ENCODE measurements at places on chromosomes 3 and 15.

DNA sequence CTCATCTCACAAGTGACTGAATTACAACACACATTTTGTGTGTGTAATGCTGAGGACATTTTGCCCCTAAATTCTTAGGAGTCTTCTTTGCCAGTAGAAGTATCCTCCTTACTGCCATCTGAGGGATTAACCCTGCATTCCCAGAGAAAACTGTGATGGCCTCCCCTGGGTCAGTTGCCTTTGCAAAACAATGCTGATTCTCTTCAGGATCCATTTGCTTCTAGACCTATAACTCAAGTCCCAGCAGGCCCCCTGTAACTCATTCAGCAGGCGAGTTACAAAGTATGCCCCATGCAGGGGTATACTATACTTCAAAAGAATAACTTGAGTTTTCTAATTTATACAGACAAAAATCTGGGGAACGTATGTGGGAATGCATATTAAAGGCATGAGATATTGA lies 6.6 kb upstream of the MCF2L2 start:
- no peak for DNase-seq

DNA sequence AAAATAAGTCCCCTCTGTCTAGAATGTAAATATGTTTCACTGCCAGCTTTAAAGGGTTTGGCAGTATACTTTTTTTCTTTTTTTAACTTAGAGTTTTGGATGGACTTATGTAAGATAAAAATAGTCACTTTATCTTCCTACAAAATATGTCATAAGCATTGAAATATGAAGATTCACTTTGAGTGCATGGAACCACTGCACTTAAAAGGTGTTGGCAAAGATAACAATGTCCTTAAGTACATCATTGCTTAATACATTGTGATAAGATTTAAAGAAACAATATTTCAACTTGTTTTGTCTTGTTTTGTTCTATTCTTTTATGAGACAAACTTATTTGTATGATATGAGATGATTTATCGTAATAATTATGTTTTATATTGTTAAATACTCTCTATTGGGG lies 66.3 kb upstream of the NAALADL2 start:
- DNase-seq = no peak

- DNase-seq = peak; percentile 88
Observed at GRCh38 chr15:37100109-37100965, at the start of gene MEIS2. TSS of gene MEIS2 (minus strand) at chr15:37100549. CDS start at chr15:37099466, 1,083 bp downstream.

DNA sequence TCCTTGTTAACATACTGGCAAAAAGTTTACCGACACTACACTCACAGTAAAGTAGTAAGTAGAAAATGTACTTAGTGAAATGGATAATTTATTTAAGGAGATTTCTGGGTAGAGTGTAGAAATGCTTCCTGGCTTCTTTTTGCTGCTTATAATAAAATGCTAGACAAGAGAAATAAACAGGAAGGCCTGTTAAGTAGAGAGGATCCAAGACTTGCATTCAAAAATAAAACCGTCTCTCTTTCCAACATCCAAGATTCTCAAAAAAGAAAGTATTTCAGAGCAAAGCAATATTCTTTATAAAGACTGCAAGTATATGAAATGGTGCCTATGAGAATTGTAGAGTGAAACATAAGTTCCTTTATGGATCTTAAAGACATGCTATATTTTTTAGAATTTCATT lies 77.0 kb upstream of the CNTN6 start:
- DNase-seq = no peak

DNA sequence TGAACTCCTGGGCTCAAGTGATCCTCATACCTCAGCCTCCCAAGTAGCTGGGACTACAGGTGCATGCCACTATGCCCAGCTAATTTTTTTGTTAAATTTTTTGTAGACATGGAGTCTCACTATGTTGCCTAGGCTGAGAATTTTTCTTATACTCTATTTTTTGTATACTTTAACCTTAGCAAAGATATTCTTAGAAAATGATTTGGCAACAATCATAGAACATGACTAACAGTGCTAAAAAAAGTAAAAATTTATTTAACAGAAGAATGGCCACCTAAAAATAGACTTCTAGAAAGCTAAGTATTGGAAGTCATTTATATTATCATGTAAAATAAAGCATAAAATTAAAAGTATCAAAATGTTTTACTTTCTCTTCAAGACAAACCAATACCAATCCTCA lies 322.3 kb downstream of the PLCL2 start:
- DNase-seq = no peak

DNA sequence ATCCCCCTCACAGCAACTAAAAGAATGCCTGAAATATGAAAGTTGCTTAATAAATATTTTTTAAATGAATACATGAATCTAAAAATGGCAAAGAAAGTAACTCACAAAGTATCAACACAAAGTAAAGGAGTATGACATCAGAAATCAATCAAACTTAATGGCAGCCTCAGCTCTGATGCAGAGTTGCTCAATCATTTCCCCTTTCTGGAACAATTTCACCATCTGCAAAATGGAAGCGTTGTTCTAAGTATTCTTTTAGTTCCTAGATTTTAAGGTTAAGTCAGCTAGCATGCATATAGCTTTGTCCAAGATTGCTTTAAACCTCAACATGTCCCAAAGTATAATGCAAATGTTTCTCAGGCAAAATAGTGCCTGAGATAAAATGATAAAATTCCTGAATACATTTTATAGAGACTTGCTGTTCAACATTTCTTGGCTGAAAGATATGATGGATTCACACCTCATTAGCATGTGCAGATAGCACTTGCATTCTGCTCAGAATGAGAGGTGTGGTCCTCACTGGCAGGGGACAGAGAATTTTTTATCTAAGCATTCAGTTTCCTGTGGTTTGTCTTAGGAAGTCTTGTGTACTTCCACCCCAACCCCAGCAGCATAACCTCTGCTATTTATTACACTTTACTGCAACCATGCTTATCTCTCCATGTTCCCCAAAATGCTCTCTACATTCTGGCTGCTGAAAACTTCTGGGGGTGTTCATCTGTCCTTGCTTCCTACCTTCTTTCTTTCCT lies 429.3 kb downstream of the GRM7 start:
- DNase-seq = no peak

GRCh38 chr3:150349314-150350097 lies 58.6 kb upstream of the TSC22D2 start:
- peak; percentile 46 for DNase-seq

DNA sequence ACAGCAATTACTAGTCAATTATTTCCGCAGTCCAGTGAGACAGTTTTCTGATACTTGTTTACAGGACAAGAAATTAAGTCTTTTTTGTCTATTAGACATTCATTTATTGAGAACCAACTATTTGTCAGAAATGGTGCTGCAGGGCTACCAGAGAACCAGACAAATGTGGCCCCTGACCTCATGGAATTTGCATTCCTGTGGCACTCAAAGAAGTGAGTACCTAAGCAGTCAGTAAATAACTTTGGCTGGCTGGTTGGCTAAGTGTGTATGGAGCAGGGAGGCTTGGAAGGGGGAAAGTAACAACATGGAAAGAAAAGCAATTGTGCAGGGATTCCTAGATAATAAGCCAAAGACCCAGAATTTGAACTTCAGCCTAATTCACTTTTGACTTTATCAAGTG lies 837.0 kb upstream of the CFAP20DC start:
- DNase-seq = no peak

- no peak for DNase-seq
Observed at GRCh38 chr3:23747841-23748240, 57.9 kb upstream of the UBE2E1 start.

DNA sequence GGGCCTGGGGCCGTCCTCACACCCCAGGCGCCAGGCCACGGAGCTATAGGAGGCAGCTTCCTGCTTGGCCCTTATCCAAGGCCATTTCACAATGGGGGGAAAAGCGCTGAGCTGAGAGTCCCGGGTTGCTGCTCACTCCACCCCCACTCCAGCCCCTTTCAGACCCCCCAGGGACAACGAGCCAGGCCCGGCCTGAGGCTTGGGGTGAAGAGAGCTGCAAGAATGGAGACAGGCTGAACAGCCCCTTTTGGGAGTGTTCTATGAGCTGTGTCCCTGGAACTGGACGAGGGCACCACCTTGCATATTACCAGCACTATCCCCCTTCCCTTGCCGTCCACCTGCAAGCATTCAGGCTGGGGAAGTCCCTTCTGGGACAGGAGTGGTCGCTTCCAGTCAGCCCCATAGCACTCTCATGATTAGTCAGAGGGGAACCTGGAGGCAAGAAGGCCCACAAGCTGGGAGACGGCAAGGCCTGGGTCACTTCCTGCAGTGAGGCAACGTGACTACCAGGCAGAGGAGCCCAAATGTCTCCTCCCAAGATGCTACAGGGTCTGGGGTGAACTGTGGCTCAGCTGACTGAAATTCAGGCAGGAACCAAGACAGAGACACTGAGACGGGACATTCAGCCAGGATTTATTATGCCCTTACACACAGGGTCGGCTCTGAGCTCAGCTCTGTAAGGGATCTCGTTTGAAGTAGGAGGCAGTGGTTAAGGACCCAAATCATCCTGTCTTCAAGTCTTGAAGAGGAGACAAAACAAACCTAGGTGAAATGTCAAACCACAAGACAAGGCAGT lies 8.6 kb upstream of the SRP14 start:
- DNase-seq = peak; percentile 87

GRCh38 chr3:100880845-100881244 lies 112.4 kb downstream of the ABI3BP start:
- DNase-seq = no peak

GRCh38 chr15:69117431-69117871 lies 43.0 kb upstream of the GLCE start:
- DNase-seq = peak; percentile 84

DNA sequence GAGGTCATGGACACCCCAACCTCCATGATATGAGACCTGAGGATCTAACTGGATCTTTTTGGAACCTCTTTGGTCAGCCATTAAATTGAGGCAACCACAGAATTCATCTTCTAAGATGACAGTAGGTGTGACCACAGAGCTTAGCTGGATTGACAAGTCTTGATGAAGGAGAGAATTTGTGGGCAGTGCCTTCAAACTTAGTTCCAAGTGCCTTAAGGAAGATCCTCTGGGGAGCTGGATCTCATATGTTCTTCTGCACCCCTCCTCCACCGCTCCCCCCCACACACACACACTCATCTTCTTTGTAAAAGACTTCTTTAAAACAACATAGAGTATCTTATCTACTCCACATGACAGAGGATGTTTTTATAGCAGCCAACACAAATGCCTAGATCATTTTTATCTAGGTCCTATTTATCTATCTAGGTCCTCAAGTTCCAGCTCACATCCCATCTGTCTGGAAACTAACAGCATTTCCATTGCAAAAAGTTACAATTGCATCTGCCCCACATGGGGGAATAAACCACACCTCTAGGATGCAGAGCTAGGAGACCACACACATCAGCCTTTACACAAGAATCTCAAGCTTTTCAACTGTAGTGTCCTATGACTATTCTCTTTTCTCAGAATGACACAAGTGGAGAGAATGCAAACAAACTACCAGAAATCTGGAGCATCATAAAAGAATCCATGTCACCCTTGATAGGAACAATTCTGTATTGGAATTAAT lies 37.4 kb downstream of the WWTR1 start:
- no peak for DNase-seq

GRCh38 chr3:120177151-120177550 lies 82.9 kb upstream of the GSK3B start:
- DNase-seq = peak; percentile 94

- no peak for DNase-seq
Observed at GRCh38 chr3:62562596-62562995, 189.2 kb upstream of the FEZF2 start.

DNA sequence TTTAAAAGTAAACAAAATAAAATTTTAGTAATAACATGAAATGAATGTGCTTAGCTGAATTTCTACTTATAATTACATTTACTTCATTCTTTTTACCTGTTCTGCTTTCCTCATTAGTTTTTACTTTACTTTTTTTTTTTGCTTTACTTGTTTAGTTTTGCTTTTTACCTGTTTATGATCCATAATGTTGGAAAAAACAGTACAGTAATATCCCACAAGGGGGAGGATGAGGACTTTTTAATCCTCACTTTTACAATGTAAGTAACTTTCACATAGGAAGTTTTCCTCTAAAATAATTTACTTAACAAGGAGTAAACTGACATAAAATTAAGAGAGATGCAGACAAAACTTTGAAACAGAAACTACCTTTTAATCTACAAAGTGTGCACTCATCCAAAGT lies 268.7 kb downstream of the TBC1D5 start:
- DNase-seq = peak; percentile 16

DNA sequence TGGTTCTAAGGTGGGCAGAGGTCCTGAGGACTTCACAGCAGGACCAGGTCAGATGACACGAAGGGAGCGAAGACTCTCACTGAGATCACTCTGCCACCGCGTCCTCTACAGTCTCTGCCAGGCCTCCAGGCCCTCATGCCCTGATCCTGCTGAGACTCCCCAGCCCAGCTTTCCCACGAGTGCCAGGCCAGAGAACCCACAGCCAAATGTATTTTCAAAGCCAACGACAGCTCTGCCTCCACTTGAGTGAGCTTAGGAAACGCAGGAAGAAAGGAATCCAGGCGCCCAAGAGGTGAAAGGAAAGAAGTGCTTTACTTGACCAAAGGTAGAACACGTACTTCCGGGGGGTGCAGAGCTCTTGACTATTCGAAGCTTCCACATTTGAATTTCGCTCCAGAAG lies 275.0 kb downstream of the XXYLT1 start:
- DNase-seq = no peak

DNA sequence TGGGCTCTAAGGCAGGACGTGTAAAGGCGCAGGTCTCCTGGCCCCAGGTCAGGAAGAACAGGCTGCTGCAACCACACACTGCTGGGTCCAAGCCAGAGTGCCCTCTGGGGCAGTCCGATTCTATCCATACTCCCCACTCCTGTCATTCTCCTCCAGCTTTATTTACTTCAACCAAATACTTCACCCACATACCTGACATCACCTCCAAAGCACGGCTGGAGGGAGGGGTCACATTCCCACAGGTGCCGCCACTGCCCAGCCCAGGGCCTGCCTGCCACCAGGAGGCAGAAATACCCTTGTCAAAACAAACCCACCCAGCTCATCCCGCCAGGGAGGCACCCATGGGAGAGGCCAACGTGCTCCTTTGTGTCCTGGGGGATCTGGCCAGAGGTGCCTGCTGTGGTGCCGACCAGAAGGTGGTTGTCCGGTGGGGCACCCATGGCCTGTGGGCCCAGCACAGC lies 100.4 kb downstream of the DAPK2 start:
- peak; percentile 90 for DNase-seq

DNA sequence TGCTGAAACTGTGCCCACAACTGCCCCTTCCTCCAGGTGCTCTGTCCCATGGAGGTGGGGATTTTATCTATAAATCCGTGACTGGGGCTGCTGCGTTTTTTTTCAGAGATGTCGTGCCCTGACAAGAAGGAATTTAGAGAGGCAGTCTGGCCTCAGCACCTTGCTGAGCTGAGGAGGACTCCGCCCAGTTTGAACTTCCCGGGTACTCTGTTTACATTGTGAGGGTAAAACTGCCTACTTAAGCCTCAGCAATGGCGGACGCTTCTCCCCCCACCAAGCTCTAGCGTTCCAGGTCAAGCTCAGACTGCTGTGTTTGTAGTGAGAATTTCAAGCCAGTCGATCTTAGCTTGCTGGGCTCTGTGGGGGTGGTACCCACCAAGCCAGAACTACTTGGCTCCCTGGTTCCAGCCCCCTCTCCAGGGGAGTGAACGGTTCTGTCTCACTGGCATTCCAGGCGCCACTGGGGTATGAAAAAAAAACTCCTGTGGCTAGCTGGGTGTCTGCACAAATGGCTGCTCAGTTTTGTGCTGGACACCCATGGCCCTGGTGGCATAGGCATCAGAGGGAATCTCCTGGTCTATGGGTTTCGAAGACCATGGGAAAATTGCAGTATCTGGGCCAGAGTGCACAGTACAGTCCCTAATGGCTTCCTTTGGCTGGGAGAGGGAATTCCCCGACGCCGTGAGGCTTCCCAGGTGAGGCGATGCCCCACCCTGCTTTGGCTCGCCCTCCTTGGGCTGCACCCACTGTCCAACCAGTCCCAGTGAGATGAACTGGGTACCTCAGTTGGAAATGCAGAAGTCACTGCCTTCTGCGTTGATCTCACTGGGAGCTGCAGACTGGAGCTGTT lies 68.5 kb upstream of the SGO1 start:
- no peak for DNase-seq

GRCh38 chr15:61227950-61228936 lies 859 bp downstream of the RORA start:
- DNase-seq = peak; percentile 16

Data from epithelial cell of esophagus (primary cell).